KG1 (cell line): ENCODE measurements at places on chromosomes 6 and 20.

- DNase-seq = no peak
Measured at GRCh38 chr6:37172912-37173492, 3.0 kb downstream of the PIM1 start.

- DNase-seq = peak; percentile 44
Measured at GRCh38 chr20:49508435-49509199, 26.1 kb upstream of the KCNB1 start.

- no peak for DNase-seq
Measured at GRCh38 chr6:130365166-130366106, at the start of gene TMEM200A. TMEM200A (plus strand) TSS chr6:130366017; CDS start chr6:130440423, 74,406 bp downstream.

GRCh38 chr6:39494998-39495397, 172.5 kb upstream of the KCNK16 start:
- DNase-seq = no peak

GRCh38 chr6:138682704-138683527, 90.7 kb upstream of the CCDC28A start:
- no peak for DNase-seq

DNA sequence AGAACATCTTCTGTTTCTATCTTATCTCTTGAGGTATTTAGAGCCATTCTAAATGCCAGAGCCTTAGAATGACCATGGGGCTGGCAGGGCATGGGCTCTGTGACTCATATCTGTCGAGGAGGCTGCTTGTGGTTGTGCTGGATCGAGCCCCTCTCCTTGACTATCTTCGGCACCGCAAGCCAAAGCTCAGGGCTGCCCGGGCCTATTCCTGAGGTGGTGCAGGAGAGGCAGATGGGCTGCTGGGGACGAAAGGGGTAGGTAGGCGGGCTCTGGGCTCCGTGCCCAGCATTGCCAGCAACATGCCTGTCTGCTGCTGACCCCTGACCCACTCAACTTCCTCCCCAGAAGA, 89.9 kb downstream of the NOL4L start:
- no peak for DNase-seq

DNA sequence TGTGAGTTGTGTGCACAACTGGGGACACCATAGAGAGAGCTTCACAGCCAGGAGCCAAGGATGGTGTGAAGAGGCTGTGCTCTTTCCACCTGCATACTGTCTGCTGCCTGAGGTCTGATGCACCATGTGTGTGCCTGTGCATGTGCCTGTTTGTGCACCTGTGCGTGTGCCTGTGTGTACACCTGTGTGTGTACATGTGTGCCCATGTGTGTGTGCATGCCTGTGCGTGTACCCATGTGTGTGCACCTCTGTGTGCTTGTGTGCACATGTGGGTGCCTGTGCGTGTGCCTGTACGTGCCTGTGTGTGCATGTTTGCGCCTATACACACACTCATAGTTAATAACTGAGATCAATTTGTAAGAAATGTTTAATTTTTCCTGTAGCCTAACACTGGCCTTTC, 51.3 kb downstream of the FAM120B start:
- no peak for DNase-seq

DNA sequence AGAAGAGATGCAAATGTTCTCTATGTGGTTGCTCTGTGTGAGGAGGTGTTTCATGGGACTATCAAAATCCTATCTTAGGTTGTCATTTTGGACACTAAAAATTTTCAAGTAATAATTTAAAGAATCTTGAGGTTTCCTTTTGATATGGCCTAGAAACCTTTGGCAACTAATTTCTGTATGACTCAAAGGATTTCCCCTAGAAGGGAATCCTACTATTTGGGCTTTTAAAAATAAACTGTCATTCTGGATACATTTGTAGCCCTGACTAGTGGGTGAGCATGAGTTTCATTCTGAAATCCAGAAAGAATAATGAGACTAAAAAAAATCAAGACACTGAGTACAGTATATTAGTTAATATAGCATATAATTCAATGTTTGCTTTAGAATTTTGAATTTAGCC, 25.5 kb upstream of the RAB23 start:
- DNase-seq = no peak

DNA sequence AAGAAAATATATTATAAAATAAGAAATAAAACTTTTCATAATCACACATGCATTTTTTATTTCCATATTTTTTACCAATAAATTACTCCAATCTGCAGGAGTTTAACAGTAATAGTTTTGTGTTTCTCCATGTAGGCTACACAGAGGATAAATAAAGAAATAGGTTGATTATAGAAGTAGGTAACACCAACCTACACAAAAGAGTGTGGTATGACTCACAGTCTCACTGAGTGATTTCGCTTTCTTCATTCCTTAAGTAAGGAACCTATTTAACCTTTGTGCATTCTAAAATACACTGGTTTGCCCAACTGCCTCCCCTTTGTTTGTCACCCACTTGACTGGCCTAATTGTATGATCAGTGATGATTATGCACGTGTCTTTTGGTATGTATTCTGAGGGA, 244.2 kb upstream of the RIMS1 start:
- DNase-seq = no peak

DNA sequence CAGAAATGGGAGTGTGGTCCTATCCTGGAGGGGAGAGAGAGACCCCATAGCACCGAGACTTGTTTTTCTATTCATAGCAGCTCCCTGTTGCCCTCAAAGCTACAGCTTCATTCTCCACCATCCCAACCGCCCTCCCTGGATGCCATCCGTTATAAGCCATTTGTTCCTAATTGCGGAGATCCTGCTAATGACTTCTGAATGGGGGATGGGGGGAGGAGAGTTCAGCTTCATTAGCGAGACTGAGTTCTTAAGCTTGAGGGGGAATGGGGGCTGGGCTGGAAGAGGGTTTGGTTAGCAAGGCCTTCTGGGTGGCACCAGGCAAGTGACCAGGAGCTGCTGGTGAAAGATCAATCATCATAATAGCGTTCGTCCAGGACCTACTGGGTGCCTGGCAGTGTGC, 27.1 kb downstream of the FOXP4 start:
- no peak for DNase-seq

- DNase-seq = no peak
Measured at GRCh38 chr20:21430020-21430419, 32.7 kb upstream of the NKX2-4 start.

GRCh38 chr6:116528780-116529179, 16.7 kb downstream of the TRAPPC3L start:
- DNase-seq = no peak

GRCh38 chr6:157240059-157240959, 83.0 kb downstream of the TMEM242 start:
- DNase-seq = no peak

GRCh38 chr6:7587631-7588100, 2.3 kb upstream of the SNRNP48 start:
- DNase-seq = no peak

DNA sequence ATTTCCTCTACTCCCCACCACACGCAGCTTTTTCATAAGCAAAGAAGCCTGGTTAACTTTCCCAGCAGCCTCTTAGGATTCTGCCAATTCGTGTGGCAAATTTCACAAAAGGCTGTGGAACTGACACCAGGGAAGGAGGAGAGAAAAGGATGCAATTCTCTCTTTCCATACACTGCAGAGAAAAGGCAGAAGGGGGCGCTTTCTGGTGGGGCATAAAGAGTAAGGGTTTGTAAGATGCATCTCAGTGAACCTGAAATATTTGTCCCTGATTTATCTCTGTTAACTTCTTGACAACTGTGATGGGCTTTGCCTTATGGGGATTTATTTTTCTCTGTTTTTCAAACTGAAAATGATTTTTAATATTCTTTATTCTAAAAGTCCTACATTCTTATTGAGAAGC, 45.5 kb upstream of the GLP1R start:
- no peak for DNase-seq

GRCh38 chr6:46380152-46380807, 111.0 kb downstream of the RCAN2 start:
- no peak for DNase-seq

DNA sequence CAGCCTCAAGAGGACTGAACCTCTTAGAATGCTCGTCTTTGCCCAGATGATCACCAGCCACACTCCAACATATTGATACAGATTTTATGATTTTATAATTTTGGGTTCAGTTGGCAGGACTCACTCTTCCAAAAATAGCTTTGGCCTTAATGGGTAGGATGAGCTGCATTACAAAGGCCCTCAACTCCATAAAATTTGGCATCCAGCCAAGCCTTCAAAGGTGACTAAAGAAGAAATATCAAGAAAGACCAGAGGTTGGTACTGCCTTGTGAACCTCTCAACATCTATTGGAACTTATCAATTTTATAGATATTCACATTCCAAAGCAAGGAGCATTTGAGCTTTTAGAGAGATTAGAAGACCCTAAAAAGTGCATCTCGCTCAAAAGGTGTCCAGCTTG, 48.4 kb upstream of the SNAP25 start:
- DNase-seq = no peak

DNA sequence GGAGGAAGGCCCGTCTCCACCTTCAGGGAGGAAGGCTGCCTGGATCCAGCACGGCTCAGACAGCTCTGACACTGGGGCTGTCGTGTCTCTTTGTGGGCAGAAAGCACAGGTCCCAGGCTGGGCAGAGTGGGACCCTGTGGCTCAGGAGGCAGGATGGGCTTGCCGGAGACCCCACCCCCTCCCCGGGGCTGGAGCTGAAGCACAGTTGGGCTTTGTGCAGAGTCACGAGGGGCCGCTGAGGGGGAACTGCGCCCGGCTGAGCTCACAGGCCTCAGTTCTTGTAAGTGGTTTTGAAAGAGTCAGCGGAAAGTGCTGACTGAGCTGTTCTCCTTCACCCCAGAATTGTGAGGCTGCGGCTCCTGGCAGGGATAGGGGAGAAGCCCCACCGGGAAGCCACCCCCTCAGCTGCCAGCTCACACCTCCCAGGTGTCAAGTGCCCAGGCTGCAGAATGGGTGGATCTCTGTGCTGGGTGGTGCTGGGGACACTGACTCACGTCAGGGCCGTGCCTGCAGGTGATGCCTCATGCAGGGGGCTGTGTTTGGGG, 145.5 kb upstream of the RNF24 start:
- DNase-seq = no peak

GRCh38 chr6:45591306-45591705, 213.6 kb upstream of the SUPT3H start:
- no peak for DNase-seq

DNA sequence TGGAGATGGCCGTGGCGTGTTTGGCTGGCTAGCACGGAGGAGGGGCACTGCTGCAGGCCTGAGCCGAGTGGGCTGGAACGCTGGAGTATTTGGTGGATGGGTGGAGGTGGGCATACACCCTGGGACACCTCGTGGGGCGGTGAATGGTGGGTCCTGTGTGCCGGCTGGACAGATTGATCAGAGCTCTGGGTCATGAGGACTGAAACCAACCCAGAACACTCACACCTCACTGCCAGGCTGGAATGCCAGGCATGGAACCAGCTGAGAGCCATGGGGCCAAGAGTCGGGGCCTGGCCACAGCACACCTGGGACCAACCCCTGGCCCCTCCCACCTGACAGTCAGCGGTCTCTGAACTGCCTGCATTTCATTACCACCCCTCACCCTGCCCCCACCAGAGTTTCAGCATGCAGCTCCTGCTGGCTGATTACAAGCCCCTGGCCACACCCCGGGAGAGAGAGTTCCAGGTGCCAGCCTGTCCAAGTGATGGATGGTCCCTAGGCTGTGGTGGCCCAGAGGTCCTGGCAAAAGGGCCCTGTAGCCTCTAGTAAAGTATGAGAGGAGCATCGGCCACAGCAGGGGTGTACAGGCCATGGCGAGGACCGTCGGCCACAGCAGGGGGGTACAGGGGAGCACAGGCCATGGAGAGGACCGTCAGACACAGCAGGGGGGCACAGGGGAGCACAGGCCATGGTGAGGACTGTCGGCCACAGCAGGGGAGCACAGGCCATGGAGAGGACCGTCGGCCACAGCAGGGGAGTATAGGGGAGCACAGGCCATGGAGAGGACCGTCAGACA, 3.3 kb downstream of the NPBWR2 start:
- no peak for DNase-seq

DNA sequence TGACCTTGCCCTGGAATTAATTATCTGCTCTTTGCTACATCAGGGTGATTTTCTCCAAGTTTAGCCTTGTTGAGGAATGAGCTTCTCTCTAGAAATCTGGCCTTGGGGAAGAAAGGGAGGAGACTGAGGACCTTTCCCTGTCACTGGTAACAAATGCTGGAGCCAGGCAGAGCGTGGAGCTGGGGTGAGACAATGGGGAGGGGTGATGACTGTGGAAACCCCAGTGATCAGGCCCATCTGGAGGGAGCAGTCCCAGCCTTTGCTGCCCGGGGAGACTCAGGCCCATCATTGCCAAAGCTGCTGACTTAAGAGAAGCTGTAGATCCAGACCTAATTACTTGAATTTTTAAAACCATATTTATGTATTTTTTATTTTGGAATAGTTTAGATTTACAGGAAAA, 31.3 kb downstream of the BCAS4 start:
- DNase-seq = no peak

DNA sequence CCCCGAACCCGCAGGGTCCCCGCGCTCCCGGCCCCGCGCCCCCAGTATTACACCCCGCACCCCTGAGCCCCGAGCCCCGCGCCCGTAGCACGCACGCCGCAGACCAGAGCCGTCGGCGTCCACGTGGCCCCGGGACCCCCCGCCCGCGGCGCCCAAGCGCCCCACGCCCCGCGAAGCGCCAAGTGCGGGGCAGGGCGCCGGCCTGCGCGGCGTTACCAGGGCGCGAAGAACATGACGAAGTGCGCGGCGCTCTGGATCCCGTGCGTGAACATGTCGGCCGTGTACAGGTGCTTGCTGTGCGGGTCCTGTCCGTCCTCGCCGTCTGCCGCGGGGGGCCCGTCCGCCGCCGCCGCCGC, 312 bp downstream of the TXNDC5 start:
- DNase-seq = no peak

GRCh38 chr6:18414116-18414515, 27.0 kb downstream of the RNF144B start:
- no peak for DNase-seq

GRCh38 chr20:25580711-25581110, 4.6 kb downstream of the NINL start:
- DNase-seq = no peak

DNA sequence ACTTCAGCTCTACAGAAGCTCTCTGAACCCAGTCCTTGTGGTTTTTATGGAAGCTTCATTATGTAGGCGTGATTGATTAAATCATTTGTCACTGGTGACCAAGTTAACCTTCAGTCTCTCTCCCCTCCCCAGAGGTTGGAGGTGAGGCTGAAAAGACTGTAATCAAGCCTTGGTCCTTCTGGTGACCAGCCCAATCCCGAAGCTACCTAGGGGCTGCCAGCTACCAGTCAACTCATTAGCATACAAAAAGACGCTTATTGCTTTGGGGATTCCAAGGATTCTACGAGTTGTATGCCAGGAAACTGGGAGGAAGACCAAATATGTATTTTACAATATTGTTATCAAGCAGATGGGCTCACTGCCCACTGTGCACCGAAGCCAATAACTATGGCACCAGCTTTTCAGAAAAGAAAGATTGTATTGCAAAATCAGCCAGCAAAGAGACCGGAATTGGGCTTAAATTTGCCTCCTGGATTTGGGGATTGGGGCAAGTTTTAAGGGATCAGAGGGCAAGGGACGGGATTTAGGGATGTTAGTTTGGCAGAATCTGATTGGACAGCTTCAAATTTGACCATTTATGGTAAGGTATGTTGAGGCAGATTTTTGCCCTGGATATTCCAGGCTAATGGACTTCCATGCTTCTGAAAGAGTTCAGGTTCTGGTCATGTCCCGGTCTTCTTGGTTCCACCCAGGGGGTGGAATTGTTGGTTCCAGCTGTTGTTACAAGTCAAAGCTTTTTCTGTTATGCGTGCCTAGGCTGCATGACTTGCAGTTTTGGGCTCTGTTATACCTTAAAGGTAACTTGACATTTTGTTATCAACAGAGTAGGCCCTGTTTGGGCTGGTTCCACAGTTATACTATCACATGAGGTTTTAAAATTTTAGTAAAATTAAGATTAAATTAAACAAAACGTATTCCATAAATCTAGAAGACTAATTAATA, 167.4 kb downstream of the COL9A1 start:
- no peak for DNase-seq
